ENCODE measurements at places on chromosomes 2 and 18.
A peak's percentile ranks its signal among the peaks of the same experiment; 100 is the strongest.

DNA sequence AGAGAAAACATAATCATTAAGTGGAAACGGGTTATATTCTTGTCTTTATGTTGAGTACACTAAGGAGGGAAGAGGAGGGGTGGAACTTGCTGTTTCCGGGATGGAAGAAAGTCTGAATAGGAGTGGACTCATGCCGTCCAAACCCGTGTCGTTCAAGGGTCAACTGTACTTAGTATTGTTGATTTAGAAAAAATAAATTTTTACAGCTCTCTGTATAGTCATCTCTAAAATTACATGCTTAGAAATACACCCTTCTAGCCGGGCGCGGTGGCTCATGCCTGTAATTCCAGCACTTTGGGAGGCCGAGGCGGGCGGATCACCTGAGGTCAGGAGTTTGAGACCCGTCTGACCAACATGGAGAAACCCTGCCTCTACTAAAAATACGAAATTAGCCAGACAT, 29.4 kb downstream of the RIF1 start:
- no peak for DNase-seq

DNA sequence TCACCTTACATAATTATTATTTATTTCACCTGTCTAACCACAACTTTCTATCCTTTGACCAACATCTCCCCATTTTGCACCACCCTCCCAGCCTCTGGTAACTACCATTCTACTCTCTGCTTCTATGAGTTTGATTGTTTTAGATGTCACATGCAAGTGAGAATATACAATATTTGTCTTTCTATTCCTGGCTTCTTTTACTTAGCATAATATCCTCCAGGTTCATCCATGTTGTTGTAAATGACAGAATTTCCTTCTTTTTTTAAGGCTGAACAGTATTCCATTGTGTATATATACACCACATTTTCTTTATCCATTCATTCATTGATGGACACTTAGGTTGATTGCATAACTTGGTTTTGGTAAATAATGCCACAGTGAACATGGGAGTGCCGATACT, 24.0 kb downstream of the PPM1B start:
- DNase-seq, result no peak

- no peak for DNase-seq
These were observed 26.3 kb downstream of the PRELID3A start for GRCh38 chr18:12433829-12434540.

GRCh38 chr2:113198048-113198789, 24.4 kb downstream of the PSD4 start:
- DNase-seq, result no peak

GRCh38 chr2:112136096-112136495, 2.1 kb upstream of the FBLN7 start:
- no peak for DNase-seq

- DNase-seq, result peak; percentile 82
These were observed 659 bp downstream of the ZNF142 start for GRCh38 chr2:218658671-218659257.

GRCh38 chr2:55231546-55232083, 478 bp downstream of the CLHC1 start:
- DNase-seq, result no peak

GRCh38 chr2:223582001-223582400, 20.2 kb downstream of the SCG2 start:
- no peak for DNase-seq

DNA sequence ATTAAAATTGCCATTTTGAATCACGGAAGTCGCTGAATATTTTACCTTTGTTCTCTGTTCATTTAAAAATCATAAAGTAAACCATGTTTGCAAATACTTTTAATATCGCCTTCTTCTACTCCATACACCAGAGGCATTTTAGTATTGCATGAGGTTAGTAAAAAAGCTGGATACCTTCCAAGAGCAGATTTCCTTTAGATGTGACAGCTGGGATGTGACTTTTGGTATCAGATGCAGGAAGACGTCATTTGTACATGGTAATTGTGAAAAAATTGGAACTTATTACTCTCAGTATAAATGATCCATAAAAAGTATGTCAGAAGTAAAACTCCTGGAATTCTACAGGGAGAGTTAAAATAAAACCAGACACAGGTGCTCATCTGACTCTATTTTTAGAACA, 89.5 kb downstream of the SLC4A10 start:
- DNase-seq, result no peak

DNA sequence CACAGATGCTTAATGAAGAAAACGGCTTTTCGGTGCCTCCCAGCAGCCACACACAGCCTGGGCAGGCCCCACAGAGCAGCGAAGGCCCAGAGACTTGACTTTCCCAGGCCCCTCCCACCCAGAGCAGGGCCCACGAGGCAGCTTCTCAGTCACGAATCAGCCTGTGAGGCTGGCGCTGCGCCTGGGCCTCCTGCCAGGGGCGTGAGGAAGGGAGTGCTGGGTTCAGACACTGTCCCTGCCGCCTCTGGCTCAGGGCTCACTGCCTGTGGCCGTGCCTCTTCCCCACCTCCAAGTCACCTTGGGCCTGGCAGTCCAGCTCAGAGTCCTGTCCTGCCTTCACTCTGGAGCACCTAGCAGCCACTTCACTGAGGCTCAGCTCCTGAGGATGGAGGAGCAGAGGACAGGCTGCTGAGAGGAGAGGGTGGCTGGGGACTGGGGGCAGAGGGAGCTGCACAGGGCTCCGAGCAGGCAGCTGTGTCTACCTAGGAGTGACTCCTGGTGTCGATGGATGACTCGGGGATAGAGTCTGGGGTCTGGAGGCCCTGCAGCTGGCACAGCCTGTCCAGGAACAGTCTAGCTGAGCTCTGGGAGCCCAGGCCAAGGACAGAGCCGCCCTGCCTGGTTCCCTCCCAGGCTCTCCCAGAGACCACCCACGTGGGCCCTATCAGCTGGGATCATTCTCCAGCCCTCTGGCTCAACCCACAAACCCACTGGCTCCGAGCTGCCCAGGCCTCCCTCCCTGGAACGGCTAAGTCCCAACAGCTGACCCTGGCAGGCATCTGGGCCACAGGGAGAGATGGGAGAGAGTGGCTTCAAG, 36.4 kb upstream of the FOSL2 start:
- no peak for DNase-seq

DNA sequence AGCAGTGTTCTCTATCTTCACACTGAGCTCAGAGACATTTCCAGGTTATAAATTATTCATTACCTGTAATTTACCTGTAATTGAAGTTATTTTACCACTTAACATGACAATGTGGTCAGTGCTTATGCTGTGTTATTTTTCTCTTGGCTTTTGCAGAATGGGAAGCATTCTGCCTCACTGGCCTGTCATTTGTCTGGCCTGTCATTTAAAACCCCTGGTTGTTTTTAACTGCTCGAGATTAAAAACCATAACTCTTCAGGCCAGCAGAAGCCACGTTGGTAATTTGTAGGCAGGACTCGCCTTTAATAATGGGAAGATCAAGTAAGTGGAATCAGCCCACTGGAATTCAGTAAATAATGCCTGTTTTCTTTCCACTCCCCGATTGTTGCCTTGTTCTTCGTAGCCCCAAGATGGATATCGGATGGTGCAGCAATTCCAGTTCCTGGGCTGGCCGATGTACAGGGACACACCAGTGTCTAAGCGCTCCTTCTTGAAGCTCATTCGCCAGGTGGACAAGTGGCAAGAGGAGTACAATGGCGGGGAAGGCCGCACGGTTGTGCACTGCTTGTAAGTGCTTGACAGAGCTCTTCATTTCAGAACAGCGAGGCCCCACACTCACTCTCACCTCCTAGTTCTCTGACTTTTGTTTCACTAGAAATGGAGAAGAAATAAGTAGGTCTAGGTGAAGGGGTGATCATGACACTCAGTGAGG, 222.4 kb upstream of the RAB12 start:
- no peak for DNase-seq

DNA sequence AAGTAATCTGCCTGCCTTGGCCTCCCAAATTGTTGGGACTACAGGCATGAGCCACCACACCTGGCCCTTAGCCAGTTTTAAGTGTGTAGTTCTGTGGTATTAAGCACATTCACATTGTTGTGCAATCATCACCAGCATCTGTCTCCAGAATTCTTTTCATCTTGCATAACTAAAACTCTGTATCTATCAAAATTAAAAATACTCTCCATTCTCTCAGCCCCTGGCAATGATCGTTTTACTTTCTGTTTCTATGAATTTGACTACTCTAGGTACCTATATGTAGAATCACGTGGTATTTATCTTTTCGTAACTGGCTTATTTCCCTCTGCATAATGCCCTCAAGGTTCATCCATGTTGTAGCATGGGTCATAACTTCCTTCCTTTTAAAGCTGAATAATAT, 45.5 kb upstream of the CAVIN2 start:
- DNase-seq, result no peak

- DNase-seq, result no peak
These were observed 45.5 kb downstream of the ARHGEF4 start for GRCh38 chr2:130882111-130882690.

- DNase-seq, result no peak
These were observed 82.5 kb downstream of the CMPK2 start for GRCh38 chr2:6783238-6783614.

DNA sequence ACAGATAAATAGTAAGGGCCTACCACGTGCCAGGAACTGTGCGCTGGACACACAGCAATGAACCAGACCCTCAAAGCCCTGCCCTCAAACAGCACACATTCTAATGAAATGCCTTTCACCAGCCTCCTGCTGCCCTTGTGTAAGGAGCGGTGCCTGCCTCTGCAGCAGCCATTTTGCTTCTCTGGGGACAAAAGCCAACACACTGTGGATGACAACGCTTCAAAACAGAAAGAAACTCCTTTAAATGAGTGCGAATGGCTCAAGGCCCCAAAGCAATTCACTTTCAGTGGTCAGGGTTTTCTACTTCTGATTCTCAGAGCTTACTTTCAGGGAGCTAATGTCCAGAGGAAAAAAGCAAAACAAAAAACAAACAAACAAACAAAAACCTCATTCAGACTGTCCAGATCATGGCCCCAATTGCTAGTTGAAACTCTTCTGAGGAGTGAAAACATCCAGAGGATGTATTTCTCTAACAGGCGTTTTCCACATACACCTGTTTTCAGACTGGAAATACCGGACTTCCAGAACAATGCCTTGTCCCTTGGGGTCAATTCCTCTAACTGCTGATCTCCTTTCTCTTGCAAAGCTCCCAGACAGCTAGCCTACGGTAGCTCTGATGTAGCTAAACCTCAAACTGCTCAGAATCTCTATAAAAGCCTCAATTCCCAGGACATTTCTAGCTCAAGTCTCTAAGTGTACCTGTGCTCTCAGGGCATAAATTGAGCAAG, 323.3 kb upstream of the ZNF521 start:
- DNase-seq, result no peak

- no peak for DNase-seq
These were observed 848.7 kb upstream of the NXPH2 start for GRCh38 chr2:139628931-139629330.

DNA sequence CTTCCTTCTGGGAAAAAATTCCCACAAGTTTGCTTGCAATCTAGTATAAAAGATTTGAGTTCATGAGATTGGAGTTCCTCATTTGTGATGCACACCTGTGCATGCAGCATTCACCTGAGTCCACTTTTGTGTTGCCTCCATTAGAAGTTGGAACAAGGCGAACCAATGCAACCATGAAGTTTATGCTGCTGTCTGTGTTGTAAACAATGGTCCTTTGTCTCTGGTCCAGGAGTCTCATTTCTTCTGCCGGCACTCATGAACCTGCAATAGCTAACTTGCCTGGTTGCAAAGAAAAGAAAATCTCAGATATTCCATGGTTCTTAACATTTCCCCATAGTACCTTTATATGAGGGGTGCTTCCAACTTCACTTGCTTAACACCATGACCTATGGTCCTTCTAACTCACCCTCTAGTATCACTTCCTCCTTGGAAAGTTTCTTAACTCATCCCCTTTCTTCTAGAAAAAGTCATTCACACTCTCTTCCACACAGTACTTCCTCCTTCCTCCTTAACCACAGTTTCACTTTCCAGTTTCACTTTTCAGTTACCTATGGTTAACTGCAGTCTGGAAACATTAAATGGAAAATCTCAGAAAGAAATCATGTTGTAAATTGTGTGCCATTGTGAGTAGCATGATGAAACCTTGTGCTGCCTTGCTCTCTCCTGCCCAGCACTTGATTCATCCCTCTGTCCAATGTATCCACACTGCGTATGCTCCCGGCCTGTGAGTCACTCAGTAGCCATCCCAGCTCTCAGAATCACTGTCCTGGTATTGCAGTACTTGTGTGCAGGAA, 128.8 kb upstream of the TRIB2 start:
- no peak for DNase-seq

GRCh38 chr2:11412449-11412810, 53.5 kb downstream of the E2F6 start:
- no peak for DNase-seq

- DNase-seq, result no peak
These were observed 507 bp downstream of the RTKN start for GRCh38 chr2:74441170-74441689.

GRCh38 chr2:20617892-20618467, 32.9 kb downstream of the HS1BP3 start:
- peak; percentile 31 for DNase-seq

DNA sequence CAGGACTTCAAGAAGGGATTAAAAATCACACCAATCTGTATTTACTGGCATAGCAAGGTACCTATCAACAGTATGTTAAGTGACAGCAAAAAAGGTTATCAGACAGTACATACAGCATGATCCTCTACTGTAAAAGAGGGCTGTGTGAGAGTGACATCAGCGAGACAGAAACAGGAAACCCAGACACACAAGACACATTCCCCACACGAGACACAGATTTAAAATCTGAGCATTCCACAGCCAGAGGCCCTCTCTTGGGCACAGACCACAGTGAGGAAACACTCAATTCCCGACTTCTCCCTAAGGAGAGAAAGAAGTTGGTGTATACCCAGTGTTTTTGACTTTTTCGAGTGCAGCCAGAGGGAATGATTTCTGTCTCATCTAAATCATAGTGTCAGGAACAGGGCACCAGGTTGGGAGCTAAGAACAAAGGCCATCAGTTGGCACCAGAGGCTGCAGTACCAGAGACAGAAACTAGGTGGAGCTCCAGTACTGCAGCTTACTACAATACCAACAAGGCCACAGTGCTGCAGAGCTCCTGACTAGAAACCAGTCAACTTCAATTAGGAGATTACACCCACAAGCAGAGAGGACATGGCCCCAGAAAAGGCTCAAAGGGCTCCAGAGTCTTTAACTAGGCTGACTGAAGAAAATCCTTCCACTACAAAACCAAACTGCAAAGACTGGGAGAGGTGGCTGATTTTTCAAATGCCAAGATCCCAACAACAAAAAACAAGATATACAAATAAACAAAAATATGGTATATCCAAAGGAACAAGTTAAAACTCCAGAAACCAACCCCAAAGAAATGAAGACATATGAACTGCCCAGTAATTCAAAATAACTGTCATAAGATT, 41.0 kb downstream of the UNC50 start:
- DNase-seq, result peak; percentile 84

GRCh38 chr2:191573216-191573615, 104.7 kb upstream of the NABP1 start:
- no peak for DNase-seq

- DNase-seq, result no peak
These were observed 144.9 kb upstream of the ERBB4 start for GRCh38 chr2:212683346-212684097.

GRCh38 chr18:80205294-80205693, 42.0 kb downstream of the PARD6G start:
- DNase-seq, result no peak

Data from Caco-2 (cell line).